ENCODE measurements at places on chromosomes 13 and 19.

DNA sequence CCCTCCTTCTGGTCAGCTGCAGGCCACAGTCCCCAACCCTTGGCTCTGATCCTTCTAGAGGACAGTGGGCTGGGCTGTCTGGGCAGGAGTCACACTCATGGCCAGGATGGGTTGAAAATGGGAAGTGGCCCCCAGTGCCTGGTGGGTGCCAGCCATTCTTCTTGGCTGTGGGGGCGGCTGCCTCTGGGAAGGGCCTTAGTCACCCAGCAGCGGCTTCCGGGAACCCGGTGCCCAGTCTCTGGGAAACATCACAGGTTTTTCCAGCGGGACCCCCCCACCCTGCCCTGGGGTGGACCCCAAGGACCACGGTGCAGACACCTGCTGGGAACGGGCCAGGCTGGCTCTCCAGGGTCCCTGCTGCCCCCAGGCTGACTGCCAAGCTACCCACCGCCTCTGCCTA, 27.3 kb upstream of the SLC7A10 start:
- DNase-seq, result no peak
- H3K27me3 ChIP-seq, result no peaks in the 10 kb centered on the region

DNA sequence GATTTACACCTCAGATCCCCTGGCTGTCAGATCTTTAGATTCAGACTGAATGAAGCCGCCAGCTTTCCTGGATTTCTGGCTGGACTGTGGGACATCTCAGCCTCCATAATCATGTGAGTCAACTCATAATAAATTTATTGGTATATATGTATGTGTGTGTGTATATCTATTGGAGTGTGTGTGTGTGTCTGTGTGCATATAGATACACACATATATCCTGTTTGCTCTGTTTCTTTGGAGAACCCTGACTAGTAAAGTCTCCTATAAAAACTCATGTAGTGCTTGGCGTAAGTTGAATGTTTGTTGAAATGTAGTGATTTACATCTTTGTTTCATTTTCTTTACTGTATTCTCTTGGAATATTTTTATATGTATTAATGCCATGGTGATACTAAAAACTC, 499.5 kb upstream of the KLF12 start:
- no peak overlapping the region for H3K27ac ChIP-seq
- H3K4me1 ChIP-seq, result no peaks in the 10 kb centered on the region
- no peak overlapping the region for H3K4me3 ChIP-seq
- DNase-seq, result no peak
- H3K36me3 ChIP-seq, result no peaks in the 10 kb centered on the region

DNA sequence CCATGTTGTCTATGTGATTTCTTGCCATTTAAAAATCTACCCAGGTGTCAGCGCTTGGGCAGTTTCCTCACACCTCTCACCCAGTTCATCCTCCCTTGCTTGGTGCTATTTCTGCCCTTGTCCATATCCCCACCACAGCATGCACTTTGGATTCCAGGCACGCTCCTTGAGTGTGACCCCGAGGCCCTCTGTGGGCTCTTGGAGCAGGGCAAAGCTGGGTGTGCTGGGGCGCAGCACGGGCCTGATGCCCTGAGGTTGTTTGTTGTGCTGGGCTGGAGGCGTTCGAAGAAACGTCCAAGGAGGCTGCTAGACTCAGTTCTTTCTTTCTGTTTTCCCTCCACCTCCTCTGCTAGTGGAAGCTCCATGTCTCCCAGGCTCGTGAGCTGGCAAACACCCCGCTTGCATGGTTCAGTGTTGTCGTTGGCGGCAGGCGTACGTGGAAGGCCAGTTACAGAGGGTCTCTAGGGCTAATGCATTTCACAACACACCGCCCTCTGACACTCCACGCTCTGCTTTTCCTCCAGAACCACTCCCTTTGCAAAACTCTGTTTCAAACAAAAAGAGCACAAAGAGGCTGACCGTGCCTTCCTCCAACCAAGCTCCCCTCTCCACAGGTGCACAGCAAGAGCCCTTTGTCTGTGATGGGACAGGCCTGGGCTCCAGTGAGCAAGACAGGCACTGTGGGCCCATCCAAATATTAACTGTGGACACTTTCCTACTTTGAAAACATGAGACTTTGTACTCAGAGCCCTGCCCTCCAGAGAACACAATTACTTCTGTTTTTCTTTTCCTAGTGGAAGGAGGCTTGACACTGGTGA, 117.7 kb upstream of the GJB6 start:
- H3K4me3 ChIP-seq, result no peak overlapping the region
- no peak for DNase-seq
- no peak overlapping the region for H3K27ac ChIP-seq
- H3K27me3 ChIP-seq, result no peaks in the 10 kb centered on the region

- H3K27ac ChIP-seq, result no peak overlapping the region
- H3K4me1 ChIP-seq, result peaks cover 16% of the 10 kb centered on the region
- H3K27me3 ChIP-seq, result no peaks in the 10 kb centered on the region
- DNase-seq, result no peak
- H3K36me3 ChIP-seq, result no peaks in the 10 kb centered on the region
These were observed 1.4 kb downstream of the EVI5L start for GRCh38 chr19:7831452-7831851.

GRCh38 chr19:29449371-29449770, 76.4 kb upstream of the VSTM2B start:
- H3K36me3 ChIP-seq, result no peaks in the 10 kb centered on the region
- H3K27me3 ChIP-seq, result no peaks in the 10 kb centered on the region
- H3K4me3 ChIP-seq, result no peak overlapping the region
- DNase-seq, result no peak
- H3K4me1 ChIP-seq, result no peaks in the 10 kb centered on the region

- no peak for DNase-seq
- peaks cover 12% of the 10 kb centered on the region for H3K4me1 ChIP-seq
- H3K4me3 ChIP-seq, result no peak overlapping the region
- H3K27me3 ChIP-seq, result no peaks in the 10 kb centered on the region
- H3K36me3 ChIP-seq, result no peaks in the 10 kb centered on the region
- no peak overlapping the region for H3K27ac ChIP-seq
These were observed 122.1 kb downstream of the COG6 start for GRCh38 chr13:39777527-39778061.

DNA sequence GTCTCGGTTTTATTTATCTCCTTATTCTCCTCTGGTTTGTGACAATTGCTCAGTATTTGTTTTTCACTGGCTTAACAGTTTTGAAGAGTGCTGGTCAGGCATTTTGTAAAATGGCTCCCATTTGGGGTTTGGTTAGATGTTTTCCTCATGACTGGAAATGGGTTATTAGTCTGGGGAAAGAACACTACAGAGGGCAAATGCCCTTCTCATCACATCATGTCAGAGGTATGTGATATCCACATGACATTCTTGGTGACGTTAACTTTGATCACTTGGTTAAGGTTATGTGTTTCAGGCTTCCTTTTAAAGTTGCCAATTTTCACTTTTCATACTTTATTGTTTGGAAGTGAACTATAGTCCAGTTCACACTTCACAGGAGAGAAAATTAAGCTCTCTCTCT, 74.8 kb upstream of the KLHL1 start:
- no peaks in the 10 kb centered on the region for H3K4me1 ChIP-seq
- DNase-seq, result no peak
- no peak overlapping the region for H3K4me3 ChIP-seq

- no peak for DNase-seq
- peaks cover 55% of the 10 kb centered on the region for H3K4me1 ChIP-seq
- peak within 1 kb of the TSS; percentile 89 for H3K27ac ChIP-seq
- peak within 1 kb of the TSS; percentile 85 for H3K4me3 ChIP-seq
- H3K36me3 ChIP-seq, result peaks cover 20% of the 10 kb centered on the region
- H3K27me3 ChIP-seq, result no peaks in the 10 kb centered on the region
These were observed at the start of gene GPR183 for GRCh38 chr13:99307247-99307646. Gene GPR183, minus strand, starts transcription at chr13:99307399. Its CDS starts 11,254 bp downstream, at chr13:99296145.

DNA sequence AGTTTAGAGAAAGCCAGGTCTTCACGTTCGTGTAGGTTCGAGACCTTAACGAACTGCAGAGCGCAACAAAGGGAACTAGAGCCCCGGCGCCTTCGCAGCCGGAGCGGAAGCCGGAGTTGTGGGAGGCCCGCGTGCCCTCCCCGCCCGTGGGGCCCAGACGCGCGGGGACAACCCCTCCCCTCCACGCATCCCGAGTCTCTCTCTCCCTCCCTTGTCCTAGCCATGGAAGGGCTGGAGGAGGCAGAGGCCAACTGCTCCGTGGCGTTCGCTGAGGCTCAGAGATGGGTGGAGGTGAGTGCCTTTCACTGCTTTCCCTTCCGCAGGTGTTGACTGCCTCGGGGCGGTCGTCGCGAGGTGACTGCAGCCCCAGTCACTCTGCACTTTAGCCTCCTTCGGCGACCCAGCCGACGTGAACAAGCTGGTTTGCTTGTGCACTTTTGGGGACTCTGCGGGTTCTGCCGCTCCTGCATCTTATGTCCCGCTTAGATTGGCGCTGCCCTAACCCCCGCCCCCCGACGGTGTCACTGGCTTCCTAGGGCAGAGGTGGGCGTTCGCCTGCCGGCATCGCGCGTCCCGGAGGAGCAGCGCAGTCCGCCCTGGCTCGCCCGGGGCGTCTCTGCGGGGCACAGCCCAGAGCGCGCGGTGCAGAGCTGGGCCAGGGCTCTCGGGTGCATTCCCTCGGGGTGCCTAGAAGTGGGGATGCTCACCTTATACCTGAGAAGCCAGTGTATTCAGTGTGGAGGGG, 478 bp downstream of the LMO7 start:
- peak; percentile 23 for DNase-seq
- no peaks in the 10 kb centered on the region for H3K4me1 ChIP-seq
- no peaks in the 10 kb centered on the region for H3K36me3 ChIP-seq
- peak overlapping the region; percentile 81 for H3K4me3 ChIP-seq

DNA sequence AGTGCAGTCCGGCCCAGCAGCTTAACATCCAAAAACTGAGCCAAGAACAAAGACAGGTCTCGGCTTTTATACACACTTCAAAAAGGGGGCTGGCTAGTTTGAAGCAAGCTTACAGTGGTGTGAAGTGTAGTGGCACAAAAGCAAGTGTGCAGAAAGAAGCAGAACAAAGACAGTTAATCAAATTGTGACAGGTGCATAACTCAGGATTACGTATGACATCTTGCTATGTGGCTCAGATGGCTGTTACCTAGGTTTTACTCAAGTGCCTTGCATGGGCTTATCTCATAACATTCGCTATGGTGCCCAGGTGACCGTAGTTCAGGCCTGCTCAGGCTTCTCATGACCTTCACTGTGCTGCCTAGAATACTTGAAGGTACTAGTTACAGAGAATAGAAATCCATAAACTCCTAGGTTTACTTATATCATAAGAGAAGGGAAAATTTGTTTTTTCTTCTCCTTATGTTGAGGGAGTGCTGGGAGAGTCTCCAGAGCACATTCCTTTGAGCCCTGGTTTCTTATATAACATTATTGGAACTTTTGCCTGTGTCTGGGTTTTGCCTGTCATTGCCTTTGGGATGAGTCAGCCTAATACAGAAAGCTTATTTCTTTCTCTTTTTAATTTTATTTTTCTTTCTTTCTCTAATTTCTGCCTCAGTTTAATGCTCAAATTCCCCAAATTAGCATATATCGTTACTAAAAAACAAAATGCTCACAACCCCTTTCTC, 1629.1 kb upstream of the PCDH20 start:
- no peaks in the 10 kb centered on the region for H3K36me3 ChIP-seq
- no peak overlapping the region for H3K27ac ChIP-seq
- no peaks in the 10 kb centered on the region for H3K4me1 ChIP-seq
- H3K4me3 ChIP-seq, result no peak overlapping the region
- H3K27me3 ChIP-seq, result no peaks in the 10 kb centered on the region

GRCh38 chr13:29160862-29161261, 340.7 kb downstream of the MTUS2 start:
- no peak overlapping the region for H3K4me3 ChIP-seq
- H3K4me1 ChIP-seq, result no peaks in the 10 kb centered on the region
- H3K36me3 ChIP-seq, result no peaks in the 10 kb centered on the region
- DNase-seq, result no peak
- H3K27ac ChIP-seq, result no peak overlapping the region
- H3K27me3 ChIP-seq, result no peaks in the 10 kb centered on the region

GRCh38 chr13:24243302-24243701, 66.1 kb upstream of the C1QTNF9 start:
- H3K4me1 ChIP-seq, result no peaks in the 10 kb centered on the region
- H3K4me3 ChIP-seq, result no peak overlapping the region
- H3K27me3 ChIP-seq, result no peaks in the 10 kb centered on the region
- no peaks in the 10 kb centered on the region for H3K36me3 ChIP-seq
- no peak for DNase-seq
- H3K27ac ChIP-seq, result no peak overlapping the region

GRCh38 chr13:105247830-105248229, 1287.6 kb downstream of the EFNB2 start:
- DNase-seq, result no peak
- H3K27me3 ChIP-seq, result no peaks in the 10 kb centered on the region
- H3K27ac ChIP-seq, result no peak overlapping the region
- H3K4me1 ChIP-seq, result no peaks in the 10 kb centered on the region
- no peak overlapping the region for H3K4me3 ChIP-seq

GRCh38 chr19:35714601-35715354, 3.0 kb upstream of the KMT2B start:
- DNase-seq, result no peak
- no peak overlapping the region for H3K27ac ChIP-seq
- H3K36me3 ChIP-seq, result no peaks in the 10 kb centered on the region
- peaks cover 52% of the 10 kb centered on the region for H3K4me1 ChIP-seq
- no peak overlapping the region for H3K4me3 ChIP-seq

- no peaks in the 10 kb centered on the region for H3K4me1 ChIP-seq
- H3K27me3 ChIP-seq, result no peaks in the 10 kb centered on the region
- no peak overlapping the region for H3K4me3 ChIP-seq
- no peak for DNase-seq
These were observed 167.4 kb downstream of the SLITRK6 start for GRCh38 chr13:85631801-85632200.

GRCh38 chr19:8585894-8586750, 8.9 kb upstream of the MYO1F start:
- no peaks in the 10 kb centered on the region for H3K36me3 ChIP-seq
- H3K4me3 ChIP-seq, result no peak overlapping the region
- DNase-seq, result peak; percentile 29

GRCh38 chr13:102708211-102708610, 13.4 kb upstream of the METTL21C start:
- DNase-seq, result no peak
- H3K4me1 ChIP-seq, result no peaks in the 10 kb centered on the region
- no peak overlapping the region for H3K4me3 ChIP-seq
- no peaks in the 10 kb centered on the region for H3K36me3 ChIP-seq
- no peaks in the 10 kb centered on the region for H3K27me3 ChIP-seq
- no peak overlapping the region for H3K27ac ChIP-seq

DNA sequence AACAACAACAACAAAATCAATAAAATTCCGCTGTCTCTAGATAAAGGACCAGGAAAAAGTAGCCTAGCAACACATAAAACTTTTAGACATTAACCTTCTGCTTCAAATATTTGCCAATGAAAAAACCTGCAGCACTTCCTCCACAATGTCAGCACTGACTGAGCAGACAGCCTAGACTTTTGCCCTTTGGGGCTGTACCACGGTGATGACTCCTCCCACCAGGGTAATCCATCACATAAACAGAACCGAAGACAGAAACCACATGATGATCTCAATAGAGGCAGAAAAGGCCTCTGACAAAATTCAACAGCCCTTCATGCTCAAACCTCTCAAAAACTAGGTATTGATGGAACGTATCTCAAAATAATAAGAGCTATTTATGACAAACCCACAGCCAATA, 30.2 kb upstream of the TRPC4 start:
- no peaks in the 10 kb centered on the region for H3K27me3 ChIP-seq
- no peak overlapping the region for H3K27ac ChIP-seq
- no peaks in the 10 kb centered on the region for H3K36me3 ChIP-seq
- H3K4me1 ChIP-seq, result no peaks in the 10 kb centered on the region
